ENCODE measurements at places on chromosomes 4 and X. TPM values are rescaled to one million over a fixed set of nuclear protein-coding genes. Genes with fewer than 3 reads are reported as not detected.

The KLHL4 gene
- 6.5 TPM for polyA plus RNA-seq

- DNase-seq: no peak
Observed at GRCh38 chrX:27966955-27967354, 14.3 kb downstream of the DCAF8L1 start.

- no peak for DNase-seq
Observed at GRCh38 chr4:120432301-120432860, 365.7 kb upstream of the MAD2L1 start.

DNA sequence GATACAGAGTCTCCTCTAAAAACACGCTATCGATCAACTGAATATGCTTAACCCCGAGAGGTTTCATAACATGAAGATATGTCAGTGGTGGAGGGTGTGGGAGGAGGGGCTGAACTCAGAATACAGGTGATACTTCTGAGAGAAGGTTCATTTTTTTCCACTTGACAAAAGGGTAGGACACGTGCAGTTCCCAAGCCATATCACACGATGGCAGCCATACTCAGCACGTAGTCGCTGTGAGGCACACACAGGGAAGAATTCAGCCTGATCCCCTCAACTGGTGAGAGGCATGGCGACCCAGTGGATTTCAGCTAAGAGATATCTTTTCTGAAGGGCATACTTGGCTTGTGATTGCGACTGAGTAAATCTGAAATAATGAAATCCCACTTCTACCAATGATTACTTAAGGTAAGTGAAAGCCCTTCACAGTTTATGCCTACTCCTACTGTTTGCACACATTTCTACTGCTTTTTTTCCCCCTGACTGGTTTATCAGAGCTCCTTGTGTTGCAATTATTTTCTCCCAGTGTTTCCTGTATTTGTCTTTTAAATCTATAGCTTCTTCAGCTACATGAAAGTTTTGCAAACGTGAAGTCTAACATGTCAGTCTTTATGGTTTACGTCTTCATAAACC lies 133.1 kb downstream of the CORIN start:
- DNase-seq: peak; percentile 55

GRCh38 chr4:168731006-168731636 lies 234.3 kb downstream of the PALLD start:
- DNase-seq: no peak

DNA sequence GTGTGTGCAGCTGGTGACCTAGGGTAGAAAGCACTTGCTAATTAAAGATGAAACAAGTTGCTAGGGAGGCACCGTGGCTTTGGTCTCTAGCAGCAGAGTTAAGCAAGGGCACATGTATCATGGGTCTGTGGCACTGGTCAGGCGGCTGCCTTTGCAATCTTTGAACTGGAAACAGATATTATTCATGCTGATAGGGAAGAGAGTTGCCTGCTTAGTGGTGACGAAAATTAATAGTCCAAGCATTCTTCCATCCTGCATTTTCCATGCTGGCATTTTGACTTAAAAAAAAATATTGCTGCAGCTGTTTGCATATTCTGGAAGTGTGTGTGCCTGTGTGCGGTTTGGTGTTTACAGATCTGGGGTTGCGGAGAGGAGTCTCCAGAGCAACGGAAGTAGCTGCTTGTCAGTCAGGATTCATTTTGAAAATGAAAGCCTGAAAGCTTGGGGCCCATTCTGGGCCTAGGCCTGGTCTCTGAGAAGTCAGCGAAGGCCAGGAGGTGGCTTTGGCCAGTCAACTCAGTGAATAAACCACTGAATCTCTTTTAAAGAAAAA lies 2.3 kb upstream of the SOWAHD start:
- DNase-seq: no peak

GRCh38 chr4:75432683-75433082 lies 81.5 kb downstream of the RCHY1 start:
- DNase-seq: no peak

- DNase-seq: no peak
Observed at GRCh38 chr4:163540977-163541376, 46.5 kb downstream of the TMA16 start.

DNA sequence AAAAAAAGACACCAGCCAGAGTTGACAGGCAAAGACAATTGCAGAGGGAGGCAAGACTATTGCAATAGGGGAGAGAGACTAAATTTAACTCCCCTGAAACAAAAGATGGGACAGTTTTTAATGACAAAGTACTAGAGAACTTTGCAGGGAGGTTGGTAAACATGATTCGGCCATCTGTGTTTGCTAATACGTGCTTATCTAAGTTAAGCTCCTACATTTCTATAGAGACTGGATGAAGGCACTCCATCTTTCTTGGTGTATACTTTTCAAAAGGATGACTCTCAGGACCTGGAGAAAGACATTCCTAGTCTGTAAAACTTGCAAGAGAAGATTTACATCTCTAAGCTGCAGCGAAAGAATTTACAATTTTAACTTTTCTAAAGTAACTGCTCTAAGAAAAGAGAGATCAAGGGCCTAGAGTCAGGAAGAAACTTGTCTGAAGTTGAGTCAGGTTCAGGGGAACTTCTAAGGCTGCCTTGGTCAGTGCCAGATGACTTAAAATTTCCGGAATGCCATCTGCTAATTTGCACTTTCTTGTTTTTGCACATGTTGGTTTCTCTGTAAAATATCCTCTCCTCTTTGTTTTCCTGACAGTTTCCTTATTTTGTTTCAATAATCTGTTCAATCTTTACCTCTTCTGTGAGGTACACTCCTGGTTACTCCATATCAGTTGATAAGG lies 10.6 kb downstream of the ADAM29 start:
- no peak for DNase-seq

All from left kidney (tissue), 8 donors.